ENCODE measurements at places on chromosomes 3 and 15. TPM values are rescaled to one million over a fixed set of nuclear protein-coding genes. Genes with fewer than 3 reads are reported as not detected.
A peak's percentile ranks its signal among the peaks of the same experiment; 100 is the strongest.

- H3K4me1 ChIP-seq, result no peaks in the 10 kb centered on the region
- peaks cover 8% of the 10 kb centered on the region for H3K36me3 ChIP-seq
- no peak overlapping the region for H3K4me3 ChIP-seq
- no peak overlapping the region for H3K27ac ChIP-seq
- H3K27me3 ChIP-seq, result no peaks in the 10 kb centered on the region
Observed at GRCh38 chr15:28114721-28115622, 15.9 kb upstream of the OCA2 start.

GRCh38 chr3:14329116-14329830 lies 73.1 kb upstream of the SLC6A6 start:
- H3K27me3 ChIP-seq, result no peaks in the 10 kb centered on the region
- H3K27ac ChIP-seq, result no peak overlapping the region
- no peaks in the 10 kb centered on the region for H3K36me3 ChIP-seq
- H3K4me3 ChIP-seq, result no peak overlapping the region
- DNase-seq, result no peak

DNA sequence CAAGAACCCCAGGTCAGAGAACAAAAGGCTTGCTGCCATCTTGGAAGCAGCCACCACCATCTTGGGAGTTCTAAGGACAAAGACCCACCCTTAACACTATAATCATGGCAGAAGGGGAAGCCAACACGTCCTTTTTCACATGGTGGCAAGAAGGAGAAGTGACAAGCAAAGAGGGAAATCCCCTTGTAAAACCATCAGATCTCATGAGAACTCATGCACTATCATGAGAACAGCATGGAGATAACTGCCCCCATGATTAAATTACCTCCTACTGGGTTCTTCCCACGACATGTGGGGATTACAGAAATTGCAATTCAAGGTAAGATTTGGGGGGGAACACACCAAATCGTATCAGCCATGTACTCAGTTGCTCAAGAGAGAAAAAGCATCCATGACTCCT lies 21.1 kb upstream of the GBE1 start:
- H3K4me1 ChIP-seq, result no peaks in the 10 kb centered on the region
- DNase-seq, result no peak
- no peaks in the 10 kb centered on the region for H3K27me3 ChIP-seq
- no peak overlapping the region for H3K27ac ChIP-seq
- no peak overlapping the region for H3K4me3 ChIP-seq
- H3K36me3 ChIP-seq, result no peaks in the 10 kb centered on the region

- DNase-seq, result no peak
- peak overlapping the region; percentile 79 for H3K27ac ChIP-seq
- no peaks in the 10 kb centered on the region for H3K36me3 ChIP-seq
- H3K27me3 ChIP-seq, result no peaks in the 10 kb centered on the region
- H3K4me1 ChIP-seq, result no peaks in the 10 kb centered on the region
- H3K4me3 ChIP-seq, result peak overlapping the region; percentile 85
Observed at GRCh38 chr15:45523166-45523460, 558 bp upstream of the SLC30A4 start.

MESP1 gene
- total RNA-seq, result 6.2 TPM

NUSAP1 gene
- 5.0 TPM for total RNA-seq

GRCh38 chr15:45338417-45338816 lies 39.9 kb downstream of the GATM start:
- H3K4me1 ChIP-seq, result no peaks in the 10 kb centered on the region
- no peaks in the 10 kb centered on the region for H3K36me3 ChIP-seq
- H3K27me3 ChIP-seq, result no peaks in the 10 kb centered on the region

GRCh38 chr3:134840459-134840858 lies 45.4 kb downstream of the EPHB1 start:
- no peak overlapping the region for H3K4me3 ChIP-seq
- no peaks in the 10 kb centered on the region for H3K27me3 ChIP-seq
- no peak for DNase-seq
- H3K36me3 ChIP-seq, result no peaks in the 10 kb centered on the region
- H3K4me1 ChIP-seq, result no peaks in the 10 kb centered on the region
- H3K27ac ChIP-seq, result no peak overlapping the region

DNA sequence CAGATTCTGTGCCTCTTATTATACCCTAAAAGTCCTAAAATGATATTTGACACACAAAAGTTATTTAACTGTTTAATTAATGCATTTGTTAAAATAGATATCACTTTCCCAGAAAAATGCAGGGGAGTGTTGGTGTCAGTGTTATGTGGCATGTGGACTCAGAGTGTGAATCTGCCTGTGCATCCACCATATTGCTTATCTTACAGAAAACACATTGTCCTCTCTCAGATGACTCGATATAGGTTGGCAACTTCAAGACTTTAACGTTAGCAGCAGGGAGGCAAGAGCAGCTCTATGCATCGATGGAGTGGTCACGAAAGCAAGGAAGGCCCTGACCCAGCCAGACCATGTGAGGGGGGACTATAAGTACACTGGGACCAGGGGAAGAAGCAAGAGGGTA lies 165.4 kb upstream of the DCBLD2 start:
- H3K36me3 ChIP-seq, result no peaks in the 10 kb centered on the region
- H3K27me3 ChIP-seq, result no peaks in the 10 kb centered on the region
- no peak for DNase-seq
- H3K4me1 ChIP-seq, result no peaks in the 10 kb centered on the region

FEZF2 gene
- total RNA-seq, result not detected

GRCh38 chr3:12268049-12268735 lies 20.7 kb upstream of the PPARG start:
- no peak overlapping the region for H3K4me3 ChIP-seq
- no peak for DNase-seq
- no peaks in the 10 kb centered on the region for H3K36me3 ChIP-seq
- H3K27me3 ChIP-seq, result no peaks in the 10 kb centered on the region
- H3K4me1 ChIP-seq, result no peaks in the 10 kb centered on the region

IL17RE gene
- 11.5 TPM for total RNA-seq

DNA sequence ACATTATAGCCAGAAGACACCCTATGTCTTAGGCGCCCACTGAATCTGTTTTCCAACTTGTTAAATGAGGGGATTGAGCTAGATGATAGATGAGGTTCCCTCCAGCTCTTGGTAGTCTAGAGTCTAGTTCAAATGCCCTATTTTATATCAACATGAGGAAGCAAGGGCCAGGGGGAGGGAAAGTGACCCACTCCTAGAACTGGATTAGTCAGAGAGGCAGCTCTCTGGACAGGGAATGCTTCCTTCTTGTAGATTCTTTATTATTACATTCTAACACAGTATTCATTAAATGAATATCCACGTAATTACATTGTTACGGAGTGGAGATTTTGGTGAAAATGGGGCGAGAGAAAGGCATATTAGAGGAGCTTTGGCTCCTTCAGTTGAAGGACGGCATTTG lies 89.5 kb downstream of the RAD18 start:
- H3K4me3 ChIP-seq, result no peak overlapping the region
- no peaks in the 10 kb centered on the region for H3K36me3 ChIP-seq
- no peak for DNase-seq
- no peak overlapping the region for H3K27ac ChIP-seq
- H3K27me3 ChIP-seq, result no peaks in the 10 kb centered on the region
- H3K4me1 ChIP-seq, result no peaks in the 10 kb centered on the region

DNA sequence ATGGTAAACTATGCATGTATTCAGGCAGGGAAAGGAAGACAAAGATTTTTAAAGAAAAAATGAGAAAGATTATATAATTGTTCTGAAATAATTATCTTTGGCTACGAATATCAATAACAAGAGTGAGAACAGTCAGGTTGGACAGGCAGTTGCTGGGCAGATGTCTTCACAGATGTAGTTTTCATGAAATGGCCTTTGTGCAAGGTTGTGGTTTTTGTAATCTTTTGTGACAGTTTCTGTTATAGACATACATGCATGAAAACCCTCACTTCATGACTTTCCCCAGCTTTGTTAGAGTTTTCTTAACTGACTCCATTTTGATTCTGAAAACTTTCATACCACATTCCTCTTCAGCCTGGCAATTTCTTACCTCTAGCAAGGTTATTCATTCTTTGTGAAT lies 34.9 kb upstream of the SLC25A36 start:
- H3K27me3 ChIP-seq, result no peaks in the 10 kb centered on the region
- H3K4me3 ChIP-seq, result no peak overlapping the region
- no peak for DNase-seq
- H3K27ac ChIP-seq, result no peak overlapping the region
- no peaks in the 10 kb centered on the region for H3K36me3 ChIP-seq
- no peaks in the 10 kb centered on the region for H3K4me1 ChIP-seq

GRCh38 chr3:55607175-55607574 lies 120.1 kb upstream of the WNT5A start:
- no peak overlapping the region for H3K4me3 ChIP-seq
- no peak for DNase-seq
- H3K4me1 ChIP-seq, result no peaks in the 10 kb centered on the region
- no peaks in the 10 kb centered on the region for H3K36me3 ChIP-seq

GRCh38 chr3:180548050-180548449 lies 53.9 kb upstream of the TTC14 start:
- H3K27ac ChIP-seq, result no peak overlapping the region
- H3K4me1 ChIP-seq, result no peaks in the 10 kb centered on the region
- no peaks in the 10 kb centered on the region for H3K36me3 ChIP-seq
- DNase-seq, result no peak

CD96 gene
- total RNA-seq, result 1.4 TPM

DNA sequence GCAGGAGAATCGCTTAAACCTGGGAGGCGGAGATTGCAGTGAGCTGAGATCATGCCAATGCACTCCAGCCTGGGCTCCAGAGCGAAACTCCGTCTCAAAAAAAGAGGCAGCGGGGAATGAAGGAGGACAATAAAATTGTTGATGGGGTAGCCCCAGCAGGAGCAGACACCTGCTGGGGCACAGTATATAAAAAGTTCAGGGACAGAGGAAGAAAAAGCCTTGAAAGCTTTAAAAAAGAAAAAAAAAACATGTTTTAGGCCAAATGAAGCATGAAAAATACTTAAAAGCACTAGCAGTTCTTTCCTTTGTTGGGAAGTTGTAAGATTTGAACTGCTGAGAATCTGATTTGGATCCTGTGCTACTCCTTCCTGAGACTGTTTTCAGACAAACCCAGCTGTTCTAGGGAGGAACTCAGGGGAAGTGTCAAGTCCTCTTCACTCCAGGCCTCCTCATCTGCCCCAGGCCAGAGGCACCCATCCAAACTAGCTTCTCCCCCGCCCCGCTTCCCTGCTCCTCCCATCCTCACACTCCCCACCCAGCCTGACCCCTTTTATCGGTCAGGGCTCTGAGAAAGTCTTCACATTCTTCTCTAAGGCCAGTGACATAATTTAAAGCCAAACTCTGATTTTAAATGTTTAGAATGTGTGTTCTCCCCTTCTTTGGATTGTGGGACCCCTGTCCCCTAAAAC lies 4.9 kb downstream of the IL17RD start:
- H3K27ac ChIP-seq, result peak overlapping the region; percentile 72
- no peak for DNase-seq
- no peaks in the 10 kb centered on the region for H3K36me3 ChIP-seq

DNA sequence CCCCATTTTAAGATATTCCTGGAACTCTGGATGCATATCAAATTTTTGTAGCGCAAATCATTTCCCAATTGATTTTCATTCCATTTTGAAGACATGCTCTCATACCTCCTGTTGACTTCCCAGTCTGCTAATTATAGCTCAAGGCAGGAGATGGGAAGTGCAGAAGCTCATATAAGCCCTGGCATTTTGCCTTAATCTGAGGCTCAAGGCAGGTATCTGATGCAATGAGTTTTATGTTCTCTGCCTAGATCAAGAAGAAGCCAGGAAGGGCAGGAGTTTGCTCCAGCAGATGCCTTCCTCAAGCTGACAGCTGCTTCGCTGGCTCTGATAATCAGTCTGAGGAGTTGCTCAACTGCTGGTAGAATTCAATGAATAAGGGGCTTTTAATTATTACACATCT lies 65.6 kb upstream of the NEDD4 start:
- H3K27me3 ChIP-seq, result no peaks in the 10 kb centered on the region
- no peak overlapping the region for H3K27ac ChIP-seq
- H3K4me3 ChIP-seq, result no peak overlapping the region
- H3K36me3 ChIP-seq, result no peaks in the 10 kb centered on the region
- no peaks in the 10 kb centered on the region for H3K4me1 ChIP-seq

DNA sequence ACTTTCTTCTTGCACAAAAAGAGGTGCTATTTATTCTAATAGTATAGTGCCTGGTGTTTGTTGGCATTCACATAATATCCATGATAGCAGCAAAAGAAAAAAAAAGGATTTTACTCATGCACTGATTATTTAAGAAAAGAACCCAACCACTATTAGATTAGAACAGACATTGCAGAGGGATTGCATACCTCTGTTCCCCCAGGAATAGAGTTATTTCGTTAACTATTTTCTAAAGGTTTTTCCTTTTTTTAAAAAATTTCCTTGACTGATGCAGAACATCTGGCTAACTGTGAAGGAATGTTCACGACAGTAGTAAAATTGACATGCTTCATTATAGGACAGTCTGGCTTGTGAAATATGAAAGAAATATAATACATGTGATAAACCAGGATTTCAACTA lies 136.6 kb upstream of the PTX3 start:
- H3K4me3 ChIP-seq, result no peak overlapping the region
- no peaks in the 10 kb centered on the region for H3K36me3 ChIP-seq
- H3K4me1 ChIP-seq, result no peaks in the 10 kb centered on the region
- no peaks in the 10 kb centered on the region for H3K27me3 ChIP-seq
- DNase-seq, result no peak
- no peak overlapping the region for H3K27ac ChIP-seq

DNA sequence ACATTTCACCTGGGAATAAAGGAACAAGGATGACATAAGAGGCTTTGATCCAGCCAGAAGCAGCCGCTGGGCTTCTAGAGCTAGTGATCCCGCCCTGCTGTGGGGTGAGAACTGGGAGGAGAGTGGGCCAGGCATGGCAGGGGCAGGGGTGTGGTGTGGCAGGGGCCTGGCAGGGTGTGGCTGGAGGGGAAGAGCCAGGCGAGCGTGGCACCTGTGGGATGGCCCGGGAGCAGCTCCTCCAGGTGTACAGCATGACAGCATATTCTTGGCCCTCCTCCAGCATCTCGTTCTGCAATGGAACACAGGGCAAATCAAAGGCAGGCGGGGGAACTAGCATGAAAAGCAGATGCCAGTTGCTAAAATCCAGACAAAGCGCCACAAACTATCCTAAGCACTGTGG lies 35.5 kb downstream of the CYFIP1 start:
- no peak overlapping the region for H3K4me3 ChIP-seq
- peak; percentile 43 for DNase-seq
- no peaks in the 10 kb centered on the region for H3K4me1 ChIP-seq
- no peaks in the 10 kb centered on the region for H3K27me3 ChIP-seq
- peak overlapping the region; percentile 4 for H3K27ac ChIP-seq
- H3K36me3 ChIP-seq, result no peaks in the 10 kb centered on the region

- no peak for DNase-seq
- no peaks in the 10 kb centered on the region for H3K36me3 ChIP-seq
- no peak overlapping the region for H3K27ac ChIP-seq
- no peaks in the 10 kb centered on the region for H3K4me1 ChIP-seq
- no peak overlapping the region for H3K4me3 ChIP-seq
- no peaks in the 10 kb centered on the region for H3K27me3 ChIP-seq
Observed at GRCh38 chr15:82970078-82970686, 15.8 kb upstream of the RAMAC start.

DNA sequence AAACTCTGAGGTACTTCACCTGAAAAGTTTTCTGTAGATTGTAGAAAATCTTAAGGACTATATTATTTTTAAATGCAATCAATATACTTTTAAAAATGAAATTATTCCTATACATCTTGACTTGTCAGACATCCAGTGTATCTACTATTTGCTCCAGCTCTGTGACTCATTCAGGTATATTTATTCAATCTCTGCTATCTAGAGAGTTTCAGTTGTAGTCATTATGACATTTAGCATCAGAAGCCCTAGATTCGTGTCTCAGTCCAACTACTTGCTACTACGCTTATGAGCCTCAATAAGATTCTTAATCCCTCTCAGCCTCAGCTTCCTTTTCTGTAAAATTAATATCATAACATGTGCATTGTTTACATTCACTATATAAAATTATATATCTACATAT lies 22.3 kb upstream of the EIF1B start:
- H3K27me3 ChIP-seq, result no peaks in the 10 kb centered on the region
- H3K4me1 ChIP-seq, result no peaks in the 10 kb centered on the region
- H3K4me3 ChIP-seq, result no peak overlapping the region
- no peaks in the 10 kb centered on the region for H3K36me3 ChIP-seq
- no peak for DNase-seq
